ENCODE measurements at places on chromosomes 13 and 19.

- no peak for DNase-seq
Measured at GRCh38 chr13:40728595-40728994, 42.4 kb downstream of the MRPS31 start.

DNA sequence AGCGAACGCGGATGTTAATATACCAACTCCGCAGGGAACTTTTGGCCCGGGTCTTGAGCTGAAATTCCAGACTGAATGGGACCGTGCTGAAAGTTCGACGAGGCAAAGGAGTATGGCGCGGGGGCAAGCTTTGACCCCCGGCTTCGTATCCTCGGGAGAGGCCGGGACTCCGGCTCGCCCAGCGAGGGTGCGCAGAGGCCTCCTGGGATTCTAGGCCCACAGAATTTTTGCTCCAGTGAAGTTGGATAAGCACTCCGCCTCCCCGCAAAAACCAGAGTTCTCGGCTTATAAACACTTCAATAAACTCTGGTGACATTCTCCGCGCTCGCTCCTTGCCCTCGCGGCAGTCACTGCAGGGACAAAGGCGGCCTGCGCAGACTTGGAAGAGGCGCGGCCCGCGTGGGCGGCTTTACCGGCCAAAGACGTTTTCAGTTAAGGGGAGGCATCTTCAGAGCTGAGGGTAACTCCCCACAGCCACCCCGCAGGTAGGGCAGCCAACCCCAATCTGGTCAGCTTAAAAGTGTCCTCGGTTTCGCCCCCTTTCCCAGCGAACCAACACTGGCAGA is 112.6 kb downstream of the KCNRG start:
- DNase-seq = no peak

DNA sequence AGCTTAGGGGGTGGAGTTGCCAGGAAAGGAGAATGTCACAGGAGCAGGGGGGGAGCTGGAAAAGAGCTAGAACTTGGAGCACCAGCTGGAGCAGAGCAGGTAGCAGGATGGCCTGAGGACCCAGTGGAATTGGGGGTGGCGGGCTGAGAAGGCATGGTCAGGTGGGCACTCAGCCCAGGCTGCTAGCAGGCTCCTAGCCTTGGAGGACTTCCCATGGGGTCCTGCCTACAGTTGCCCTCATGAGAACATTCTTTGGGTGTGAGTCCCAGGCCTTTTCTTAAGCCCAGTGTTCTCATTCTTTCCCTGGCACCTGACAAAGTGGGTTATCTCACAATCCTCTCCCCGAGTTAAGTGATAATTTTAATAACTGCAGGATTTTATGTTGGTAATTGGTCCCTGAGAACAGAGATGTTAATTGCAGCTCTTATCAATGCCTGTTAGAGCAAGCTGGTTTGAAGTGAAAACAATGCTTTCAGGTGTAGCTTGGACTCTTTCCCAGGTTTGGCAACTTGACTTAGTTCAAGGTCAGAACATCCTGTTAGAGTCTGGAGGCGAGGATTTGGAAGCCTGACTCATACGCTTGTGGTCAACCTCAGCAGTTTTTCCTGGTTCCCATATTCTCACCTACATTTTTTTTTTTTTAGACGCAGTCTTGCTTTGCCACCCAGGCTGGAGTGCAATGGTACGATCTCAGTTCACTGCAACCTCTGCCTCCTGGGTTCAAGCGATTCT is 18.1 kb upstream of the OLFM4 start:
- no peak for DNase-seq

DNA sequence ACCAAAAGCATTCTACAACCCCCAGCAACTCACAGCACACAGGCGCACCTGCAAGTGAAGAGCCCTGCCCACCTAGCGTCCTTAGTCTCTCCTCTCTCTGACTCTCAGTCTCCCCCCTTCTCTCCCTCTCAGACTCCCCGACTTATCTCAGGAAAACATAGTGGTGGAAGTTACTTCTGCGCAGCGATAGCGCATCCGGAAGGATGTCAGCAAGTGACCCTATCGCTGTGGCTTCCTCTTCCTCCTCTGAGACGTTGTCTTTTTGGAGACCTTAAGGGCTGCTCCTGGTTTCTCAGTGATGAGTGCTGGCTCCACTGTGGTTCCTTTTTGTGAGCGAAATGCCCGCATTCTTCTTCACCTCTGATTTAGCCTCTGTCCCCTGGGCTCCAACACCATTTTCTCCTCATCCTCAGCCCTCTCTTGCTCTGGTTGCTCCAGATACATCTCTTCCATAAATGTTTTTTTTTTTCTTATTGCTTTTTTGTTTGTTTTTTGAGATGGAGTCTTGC is 1.4 kb upstream of the YIF1B start:
- DNase-seq = peak; percentile 31

GRCh38 chr13:110129076-110129475 is 177.9 kb downstream of the COL4A1 start:
- no peak for DNase-seq

- no peak for DNase-seq
Measured at GRCh38 chr19:18906605-18907519, 10.9 kb upstream of the CERS1 start.

DNA sequence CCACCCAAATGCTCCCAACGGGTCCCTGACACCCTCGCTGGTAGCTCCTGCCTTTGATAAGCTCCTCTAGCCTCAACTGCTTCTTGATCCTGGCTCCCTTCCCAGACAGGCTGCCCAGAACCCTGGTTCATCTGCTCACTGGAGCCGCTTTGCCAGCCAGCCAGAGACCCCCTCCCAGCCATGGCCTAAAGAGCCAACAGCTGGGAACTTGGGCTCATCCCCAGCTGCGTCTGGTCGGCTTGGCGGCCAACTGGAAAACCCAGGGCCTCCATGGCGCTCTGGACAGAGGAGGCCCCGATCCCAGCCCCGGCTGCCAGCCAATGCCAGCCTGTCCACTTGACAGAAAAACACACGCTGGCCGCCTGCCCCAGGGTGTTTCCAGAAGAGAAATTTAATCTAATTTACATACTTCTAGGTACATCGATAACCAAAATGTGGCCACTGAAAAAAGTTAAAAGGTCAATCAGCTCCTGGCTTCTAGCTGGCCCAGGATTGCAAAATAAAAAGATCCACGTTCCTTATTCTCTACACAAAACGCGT is 3.0 kb upstream of the AKAP8L start:
- DNase-seq = peak; percentile 59

DNA sequence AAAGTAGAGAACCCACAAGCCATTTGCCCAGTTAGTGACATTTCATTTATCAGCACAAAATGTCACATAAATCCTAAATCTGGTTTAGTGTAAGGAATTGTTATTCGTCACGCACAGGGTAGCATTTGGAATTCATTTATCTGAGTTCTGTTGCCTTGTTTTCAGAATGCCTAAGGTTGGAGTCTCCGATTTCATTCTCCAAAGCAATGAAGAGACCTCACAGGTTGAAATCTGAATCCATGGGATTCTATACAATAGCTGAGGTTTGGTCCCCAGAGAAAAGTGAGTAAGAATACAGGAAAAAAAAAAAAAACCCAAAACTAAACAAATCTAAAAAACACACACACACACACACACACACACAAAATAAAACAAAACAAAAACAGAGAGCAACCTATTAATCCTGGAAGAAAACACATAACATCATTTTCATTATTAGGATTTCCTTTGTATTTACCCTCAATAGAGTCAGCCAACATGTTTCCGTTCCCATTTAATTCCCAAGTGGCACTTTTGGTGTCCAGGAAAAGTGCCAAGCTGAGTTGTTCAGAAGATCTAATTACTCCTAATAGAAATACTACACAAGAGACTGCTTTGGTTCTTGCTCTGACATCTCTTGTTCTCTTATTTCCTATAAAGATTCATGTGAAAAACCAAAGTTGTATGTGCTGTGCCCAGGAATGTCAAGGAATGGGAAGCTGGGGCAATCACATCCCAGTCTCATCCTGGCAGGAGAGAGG is 36.2 kb upstream of the LRCH1 start:
- DNase-seq = no peak

- DNase-seq = peak; percentile 29
Measured at GRCh38 chr13:99087954-99088491, 110.2 kb upstream of the DOCK9 start.

- no peak for DNase-seq
Measured at GRCh38 chr19:58311345-58311865, 6.2 kb downstream of the ERVK3-1 start.

- no peak for DNase-seq
Measured at GRCh38 chr13:31001647-31002046, 69.2 kb downstream of the TEX26 start.

DNA sequence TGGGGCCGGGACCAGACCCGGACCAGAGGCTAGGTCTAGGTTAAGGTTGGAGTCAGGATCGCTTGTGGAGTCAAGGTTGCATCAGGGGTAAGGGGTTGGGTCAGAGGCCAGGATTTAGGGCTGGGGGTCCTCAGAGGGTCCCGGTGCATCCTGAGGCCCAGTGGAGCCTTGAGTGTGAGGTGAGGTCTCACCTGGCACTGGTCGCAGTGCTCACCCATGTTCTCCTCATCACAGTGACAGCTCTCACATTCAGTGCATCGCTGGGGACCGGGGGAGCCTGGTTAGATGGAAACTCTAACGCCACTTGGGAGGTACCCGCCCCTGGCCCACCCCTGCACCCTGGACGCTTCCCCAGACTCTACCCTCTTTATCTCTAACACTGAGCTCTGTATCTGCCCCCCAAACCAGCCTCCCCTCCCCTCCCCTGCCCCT is 3.1 kb downstream of the HRC start:
- no peak for DNase-seq

DNA sequence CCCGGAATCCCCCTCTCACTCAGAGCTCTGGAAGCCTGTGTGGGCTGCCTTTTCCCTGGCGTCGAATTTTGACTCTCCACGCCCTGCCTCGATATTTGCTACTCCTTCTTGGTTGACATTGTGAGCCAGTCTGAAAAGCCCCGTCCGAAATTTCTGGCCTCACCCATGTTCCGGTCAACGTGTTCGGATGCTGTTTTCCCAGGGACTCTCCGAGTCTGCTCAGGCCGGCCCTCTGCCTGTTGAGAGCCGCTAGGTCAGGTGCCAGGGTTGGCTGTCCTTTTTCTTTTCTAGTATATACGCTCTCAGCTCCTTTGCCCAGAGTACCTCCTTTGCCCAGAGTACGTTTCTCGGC is 6.8 kb upstream of the DGKH start:
- DNase-seq = no peak

DNA sequence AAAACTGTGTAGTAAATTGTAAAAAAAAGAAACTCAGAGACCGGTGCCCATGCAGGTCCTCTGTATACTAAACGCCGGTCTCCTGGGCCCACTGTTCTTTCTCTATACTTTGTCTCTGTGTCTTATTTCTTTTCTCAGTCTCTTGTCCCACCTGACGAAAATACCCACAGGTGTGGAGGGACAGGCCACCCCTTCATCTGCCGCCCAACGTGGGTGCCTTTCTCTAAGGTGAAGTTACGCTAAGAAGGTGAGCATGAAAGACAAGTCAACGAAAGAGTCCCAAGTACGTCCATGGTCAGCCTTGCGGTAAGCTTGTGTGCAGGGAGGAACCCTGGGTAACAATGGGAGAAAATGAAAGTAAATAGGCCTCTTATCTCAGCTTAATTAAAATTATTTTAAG is 48.0 kb upstream of the WASF3 start:
- no peak for DNase-seq

GRCh38 chr13:31703780-31704179 is 35.5 kb upstream of the RXFP2 start:
- no peak for DNase-seq

- DNase-seq = no peak
Measured at GRCh38 chr13:60617991-60618733, 221.1 kb downstream of the TDRD3 start.

GRCh38 chr19:46925548-46925950 is 64.8 kb downstream of the ARHGAP35 start:
- no peak for DNase-seq

- no peak for DNase-seq
Measured at GRCh38 chr19:55355213-55355821, 798 bp upstream of the COX6B2 start.

DNA sequence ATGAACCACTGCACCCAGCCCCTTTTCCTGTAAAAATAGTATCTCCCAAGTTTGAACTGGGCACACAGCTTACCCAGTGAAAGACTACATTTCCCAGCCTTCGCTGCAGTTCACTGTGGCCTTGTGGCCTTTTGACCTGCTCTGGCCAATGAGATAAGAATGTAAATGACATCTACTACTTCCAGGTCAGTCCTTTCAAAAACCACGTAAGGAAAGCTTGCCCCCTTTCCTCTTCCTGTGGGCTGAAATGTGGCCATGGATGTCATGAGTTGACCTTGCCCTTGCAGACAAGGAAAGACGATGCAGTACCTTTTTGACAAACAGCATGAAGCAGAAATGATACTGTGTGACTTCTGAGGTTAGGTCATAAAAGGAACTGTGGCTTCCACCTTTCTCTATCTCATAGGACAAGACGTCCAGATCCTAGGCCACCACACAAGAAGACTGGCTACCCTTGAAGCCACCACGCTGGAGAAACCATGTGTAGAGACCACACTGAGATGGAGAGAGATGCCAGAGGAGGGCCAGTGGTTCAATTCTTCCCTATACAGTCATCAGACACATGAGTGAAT is 19.9 kb downstream of the ACER1 start:
- no peak for DNase-seq

DNA sequence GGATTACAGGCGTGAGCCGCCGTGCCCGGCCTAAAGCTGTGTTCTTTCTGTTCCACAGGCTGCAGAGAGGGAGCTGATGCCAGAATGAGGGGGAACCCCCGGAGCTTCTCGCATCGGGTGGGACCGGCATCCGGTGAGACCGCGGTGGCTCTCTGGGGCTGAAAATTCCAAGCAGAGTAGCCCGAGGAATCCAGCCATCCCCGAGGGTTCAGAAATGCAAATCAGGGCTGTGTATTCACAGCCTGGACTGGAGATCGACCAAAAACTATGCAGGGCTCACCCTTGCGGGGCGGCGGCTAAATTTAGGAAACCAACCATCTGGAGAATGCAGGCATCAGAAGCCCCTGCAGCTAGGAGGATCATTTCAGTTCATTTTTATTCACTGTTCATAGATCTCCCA is 99.2 kb downstream of the GNG7 start:
- DNase-seq = no peak

GRCh38 chr13:30332456-30333143 is 25.2 kb upstream of the KATNAL1 start:
- DNase-seq = no peak

DNA sequence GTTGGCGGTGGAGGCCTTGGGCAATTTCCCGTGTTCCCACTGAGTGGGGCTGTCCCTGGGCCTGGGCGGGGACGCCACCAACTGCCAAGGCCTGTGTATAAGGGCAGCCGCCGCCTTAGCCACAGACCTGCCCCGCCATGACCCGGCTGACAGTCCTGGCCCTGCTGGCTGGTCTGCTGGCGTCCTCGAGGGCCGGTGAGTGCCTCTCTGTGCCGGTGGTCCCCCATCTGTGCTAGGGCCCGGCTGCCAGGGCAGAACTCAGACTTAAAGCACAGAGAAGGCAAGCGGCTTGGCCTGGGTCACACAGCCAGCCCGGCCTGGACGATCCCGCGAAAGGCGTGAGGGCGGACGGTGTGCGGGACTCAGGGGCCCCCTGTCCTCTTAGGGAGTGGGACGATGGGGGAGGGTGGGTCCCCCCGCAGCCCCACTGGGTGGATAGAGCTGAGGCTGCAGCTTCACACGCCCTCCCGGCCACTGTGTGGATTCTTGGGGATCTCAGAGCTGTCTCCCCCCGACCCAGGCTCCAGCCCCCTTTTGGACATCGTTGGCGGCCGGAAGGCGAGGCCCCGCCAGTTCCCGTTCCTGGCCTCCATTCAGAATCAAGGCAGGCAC is at the start of gene AZU1:
AZU1 (plus strand) TSS at position 128 of the 612 bp plus-strand sequence; CDS start at position 138, 10 bp downstream.
- DNase-seq = no peak

- DNase-seq = no peak
Measured at GRCh38 chr19:50836543-50837195, 3.3 kb upstream of the KLK15 start.

- DNase-seq = no peak
Measured at GRCh38 chr19:4660181-4660791, 9.9 kb downstream of the MYDGF start.
